ENCODE measurements at places on chromosomes 6 and 20.
A peak's percentile ranks its signal among the peaks of the same experiment; 100 is the strongest.

- peak; percentile 32 for DNase-seq
Measured at GRCh38 chr6:1436334-1437306, 47.2 kb downstream of the FOXF2 start.

GRCh38 chr20:10481676-10482075, 46.6 kb downstream of the SLX4IP start:
- no peak for DNase-seq

GRCh38 chr6:15326067-15326614, 80.3 kb downstream of the JARID2 start:
- no peak for DNase-seq

DNA sequence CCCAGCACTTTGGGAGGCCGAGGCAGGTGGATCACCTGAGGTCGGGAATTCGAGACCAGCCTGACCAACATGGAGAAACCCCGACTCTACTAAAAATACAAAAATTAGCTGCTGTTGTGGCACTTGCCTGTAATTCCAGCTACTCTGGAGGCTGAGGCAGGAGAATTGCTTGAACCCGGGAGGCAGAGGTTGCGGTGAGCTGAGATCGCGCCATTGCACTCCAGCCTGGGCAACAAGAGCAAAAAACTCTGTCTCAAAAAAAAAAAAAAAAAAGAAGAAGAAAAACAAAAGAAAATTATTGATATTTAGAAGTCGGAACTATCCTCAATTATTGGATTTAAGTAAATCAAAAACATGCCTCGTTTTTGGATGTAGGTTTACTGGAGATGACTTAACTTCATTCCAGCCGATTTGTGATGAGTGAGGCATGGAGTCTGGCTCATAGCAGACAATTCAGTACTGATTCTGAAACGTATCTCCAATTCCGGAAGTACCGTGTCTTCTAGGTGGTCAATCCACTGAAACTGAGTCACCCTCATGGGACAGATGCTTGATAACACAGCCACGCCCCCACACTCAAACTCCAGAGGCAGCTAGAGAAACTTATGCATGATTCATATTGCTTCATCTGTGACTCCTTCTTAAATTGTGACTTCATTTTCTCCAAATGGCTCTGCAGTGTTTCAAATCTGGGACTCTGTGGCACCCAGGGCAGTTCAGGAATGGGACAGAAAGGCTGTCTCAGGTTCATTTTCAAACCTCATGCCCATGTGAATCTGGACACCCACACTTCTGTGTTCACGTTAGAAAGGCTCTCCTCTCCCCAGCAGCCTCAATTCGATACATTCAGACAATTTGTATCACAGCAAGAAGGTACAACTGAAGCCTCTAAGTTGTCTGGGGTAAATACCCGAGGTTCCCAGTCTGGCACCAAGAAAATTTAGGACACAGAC, 110.4 kb upstream of the ARMC2 start:
- DNase-seq, result no peak

GRCh38 chr6:90212274-90212673, 84.4 kb downstream of the BACH2 start:
- DNase-seq, result no peak

DNA sequence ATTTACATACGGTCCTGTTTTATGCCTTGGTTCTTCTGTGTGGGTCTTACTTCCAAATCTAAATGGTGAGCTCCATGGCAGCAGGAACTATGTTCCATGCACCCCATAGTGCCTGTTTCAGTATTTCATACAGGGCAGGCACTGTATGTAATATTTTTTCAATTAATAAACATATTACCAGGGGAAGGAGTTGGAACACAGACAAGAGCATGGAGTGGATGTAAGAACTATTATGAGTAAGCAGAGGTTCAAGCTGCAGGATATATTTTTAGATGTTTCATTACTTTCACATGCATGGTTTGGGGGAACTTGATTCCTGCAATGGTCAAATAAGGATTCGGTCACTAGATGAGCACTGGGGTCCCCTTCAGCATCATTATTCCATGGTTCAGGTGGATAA, 108.3 kb downstream of the KIF13A start:
- DNase-seq, result no peak

DNA sequence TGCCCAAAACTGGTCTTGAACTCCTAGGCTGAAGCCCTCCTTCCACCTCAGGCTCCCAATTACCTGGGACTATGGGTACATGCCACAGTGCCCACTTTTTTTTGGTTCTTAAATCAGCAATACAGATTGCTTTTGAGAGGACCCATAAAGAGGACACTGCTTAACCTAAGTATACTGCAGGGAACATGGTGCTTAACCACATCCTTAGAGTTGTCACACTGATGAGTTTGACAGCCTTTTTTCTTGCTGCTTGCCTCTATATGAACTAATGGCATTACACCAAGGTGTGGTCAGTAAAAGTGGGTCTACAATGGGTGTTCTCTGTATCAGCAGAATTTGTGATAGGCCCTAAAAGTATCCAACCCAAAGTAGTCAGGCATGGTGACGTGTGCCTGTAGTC, 7.2 kb upstream of the SLC35D3 start:
- no peak for DNase-seq

- DNase-seq, result no peak
Measured at GRCh38 chr20:22696759-22697158, 112.4 kb upstream of the FOXA2 start.

DNA sequence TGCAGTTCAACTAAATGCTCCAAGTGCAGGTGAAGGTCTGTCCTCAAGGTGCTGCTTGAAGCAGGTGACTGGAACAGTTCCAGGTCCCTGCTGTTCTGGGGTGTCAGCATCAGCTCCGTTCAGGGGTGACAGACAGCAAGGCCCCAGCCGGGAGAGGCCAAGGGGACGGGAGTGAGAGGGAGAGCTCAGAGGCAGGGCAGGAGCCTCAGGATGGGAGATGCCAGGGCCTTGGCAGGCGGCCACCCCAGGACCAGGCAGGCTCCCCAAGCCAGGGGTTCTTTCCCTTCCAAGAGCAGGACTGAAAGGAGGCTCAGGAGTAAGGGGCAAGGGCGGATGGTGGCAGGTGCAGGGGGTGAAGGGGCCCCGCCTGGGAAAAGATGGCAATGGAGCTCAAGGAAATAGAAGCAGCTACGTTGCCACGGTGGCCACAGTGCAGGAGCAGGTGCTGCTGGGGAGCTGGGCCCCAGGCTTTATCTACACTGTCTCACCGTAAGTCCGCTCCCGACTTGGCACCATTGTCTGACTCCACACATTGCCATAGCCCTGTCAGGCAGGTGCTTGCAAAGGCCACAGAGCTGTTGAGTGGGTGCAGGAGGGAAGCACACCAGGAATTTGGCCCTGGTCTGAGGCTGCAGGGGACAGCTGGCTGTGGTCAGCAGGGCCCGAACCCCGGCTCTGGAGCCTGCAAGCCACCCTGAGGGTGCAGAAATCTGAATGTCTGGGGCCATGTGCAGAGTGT, 43.1 kb downstream of the ERMARD start:
- no peak for DNase-seq

GRCh38 chr20:44610313-44610962, 28.1 kb downstream of the PKIG start:
- peak; percentile 43 for DNase-seq

DNA sequence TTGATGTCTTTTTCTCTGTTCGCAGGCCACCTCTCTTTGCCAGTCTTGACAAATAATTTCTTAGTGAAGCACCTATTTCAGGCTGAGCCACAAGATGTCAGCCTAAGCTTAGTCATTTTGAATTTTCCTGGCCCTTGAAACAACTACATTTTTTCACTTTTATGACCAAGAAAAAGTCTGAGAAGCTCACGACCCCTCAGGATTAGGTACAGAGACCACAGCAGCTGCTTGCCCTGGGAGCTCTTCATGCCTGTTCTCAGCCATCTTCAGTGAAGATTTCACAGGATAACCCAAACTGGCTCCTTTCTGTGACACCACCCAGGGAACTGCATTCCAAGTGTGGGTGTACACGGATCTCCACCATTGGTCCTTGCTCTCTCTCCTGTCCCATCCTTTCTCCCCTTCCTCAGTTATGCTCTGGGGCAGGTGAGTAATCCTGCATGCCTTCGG, 38.4 kb upstream of the SPTLC3 start:
- no peak for DNase-seq

- DNase-seq, result peak; percentile 57
Measured at GRCh38 chr6:144149894-144150709, at the start of gene STX11. STX11 (plus strand) TSS chr6:144150517; CDS start chr6:144186628, 36,111 bp downstream.

- no peak for DNase-seq
Measured at GRCh38 chr6:103277936-103278335, 1581.8 kb downstream of the HACE1 start.

DNA sequence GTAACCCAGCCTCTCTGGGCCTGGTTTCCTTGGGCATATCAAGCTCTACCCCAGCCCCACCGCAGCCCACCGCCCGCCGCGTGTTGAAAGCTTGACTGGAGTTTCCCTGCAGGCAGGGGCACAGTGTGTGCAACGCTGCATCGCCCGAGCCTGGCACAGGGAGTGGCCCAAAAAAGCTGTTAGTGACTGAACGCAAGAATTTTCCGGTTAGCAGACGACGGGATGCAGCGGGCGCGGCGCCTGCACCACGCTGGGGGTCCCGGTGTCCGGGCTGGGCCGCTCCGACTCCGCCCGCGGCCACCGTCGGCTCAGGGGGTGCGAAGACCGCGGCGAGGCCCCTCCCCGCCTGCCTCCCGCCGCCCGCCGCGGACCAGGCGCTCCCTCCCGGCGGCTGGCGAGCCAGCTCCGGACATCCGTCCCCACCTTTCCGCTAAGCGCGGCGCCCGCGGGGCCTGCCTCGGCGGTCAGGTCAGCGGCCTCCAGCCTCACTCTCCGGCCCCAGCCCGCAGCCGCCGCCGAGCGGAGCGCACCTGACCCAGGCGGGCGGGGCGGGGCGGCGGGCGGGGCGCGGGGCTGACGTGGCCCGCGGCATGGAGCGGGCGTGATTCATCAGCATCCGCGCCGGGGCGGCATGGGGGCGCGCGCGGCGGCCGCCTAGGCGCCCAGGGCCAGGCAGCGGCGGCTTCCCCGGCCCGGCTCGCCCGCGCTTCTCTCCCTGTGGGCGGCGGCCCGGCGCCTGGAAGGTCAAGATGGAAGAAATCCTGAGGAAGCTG, at the start of gene ARFGEF3:
Gene ARFGEF3 (plus strand): TSS at position 602 of the 773 bp plus-strand sequence. CDS start 148 bp downstream, at position 750.
- peak; percentile 34 for DNase-seq

GRCh38 chr20:60751826-60752225, 500.2 kb upstream of the CDH4 start:
- no peak for DNase-seq

DNA sequence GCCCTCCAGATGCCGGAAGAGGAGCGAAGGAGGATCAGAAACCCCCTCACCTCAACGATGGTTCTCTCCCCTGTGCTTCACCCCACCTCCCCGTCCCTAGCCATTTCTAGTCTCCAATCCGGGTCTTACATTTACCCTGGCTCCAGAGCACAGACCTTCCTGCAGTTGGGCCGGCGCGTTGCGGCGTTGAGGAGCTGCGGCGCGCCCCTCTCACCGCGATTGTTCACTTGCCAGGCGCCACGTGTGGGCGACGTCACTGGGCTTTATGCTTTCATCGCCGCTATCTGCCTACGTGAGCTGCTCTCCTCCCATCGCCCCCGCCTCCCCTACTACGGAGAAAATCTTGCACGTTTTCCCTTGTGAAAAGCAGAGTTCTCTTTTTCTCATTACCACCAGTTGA, at the start of gene CRISP2:
Gene CRISP2 (minus strand): TSS at position 198 of the 400 bp plus-strand sequence. CDS start 4,347 bp downstream, outside the sequence.
- no peak for DNase-seq

DNA sequence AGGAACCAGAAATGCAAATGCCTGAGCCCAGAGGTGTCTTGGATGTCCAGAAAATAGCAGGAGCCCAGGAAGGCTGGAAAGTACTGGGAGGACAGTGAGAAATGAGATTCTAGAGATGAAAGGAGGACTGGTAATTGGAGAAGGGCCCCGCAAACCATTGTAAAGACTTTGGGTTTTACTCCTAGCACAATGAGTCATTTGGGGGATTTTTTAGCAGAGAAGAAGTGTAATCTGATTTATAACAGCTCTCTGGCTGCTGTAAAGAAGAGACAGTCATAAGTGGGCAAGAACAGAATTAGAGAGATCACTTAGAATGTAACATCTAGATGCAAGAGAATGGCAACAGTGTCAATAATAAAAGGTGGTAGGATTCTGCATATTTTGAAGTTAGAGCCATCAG, 40.2 kb downstream of the SLC35F1 start:
- no peak for DNase-seq

- no peak for DNase-seq
Measured at GRCh38 chr6:44656691-44657090, 269.2 kb downstream of the CDC5L start.

- DNase-seq, result no peak
Measured at GRCh38 chr20:24756292-24757025, 192.6 kb upstream of the CST7 start.

GRCh38 chr6:1113916-1114540, 197.9 kb upstream of the FOXQ1 start:
- DNase-seq, result no peak

DNA sequence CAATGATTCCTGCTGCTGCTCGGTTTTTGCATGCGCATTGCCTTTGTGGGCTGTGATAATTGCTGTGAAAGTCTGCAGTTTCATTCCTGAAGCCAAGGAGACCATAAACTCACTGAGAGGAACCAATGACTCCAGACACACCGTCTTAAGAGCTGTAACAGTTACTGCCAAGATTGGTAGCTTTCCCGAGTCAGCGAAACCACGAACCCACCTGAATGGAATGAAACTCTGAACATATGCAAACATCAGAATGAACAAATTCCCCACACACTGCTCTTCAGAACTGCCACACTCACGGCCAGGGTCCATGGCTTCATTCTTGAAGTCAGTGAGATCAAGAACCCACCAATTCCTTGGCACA, 37.7 kb downstream of the TRIM27 start:
- no peak for DNase-seq

DNA sequence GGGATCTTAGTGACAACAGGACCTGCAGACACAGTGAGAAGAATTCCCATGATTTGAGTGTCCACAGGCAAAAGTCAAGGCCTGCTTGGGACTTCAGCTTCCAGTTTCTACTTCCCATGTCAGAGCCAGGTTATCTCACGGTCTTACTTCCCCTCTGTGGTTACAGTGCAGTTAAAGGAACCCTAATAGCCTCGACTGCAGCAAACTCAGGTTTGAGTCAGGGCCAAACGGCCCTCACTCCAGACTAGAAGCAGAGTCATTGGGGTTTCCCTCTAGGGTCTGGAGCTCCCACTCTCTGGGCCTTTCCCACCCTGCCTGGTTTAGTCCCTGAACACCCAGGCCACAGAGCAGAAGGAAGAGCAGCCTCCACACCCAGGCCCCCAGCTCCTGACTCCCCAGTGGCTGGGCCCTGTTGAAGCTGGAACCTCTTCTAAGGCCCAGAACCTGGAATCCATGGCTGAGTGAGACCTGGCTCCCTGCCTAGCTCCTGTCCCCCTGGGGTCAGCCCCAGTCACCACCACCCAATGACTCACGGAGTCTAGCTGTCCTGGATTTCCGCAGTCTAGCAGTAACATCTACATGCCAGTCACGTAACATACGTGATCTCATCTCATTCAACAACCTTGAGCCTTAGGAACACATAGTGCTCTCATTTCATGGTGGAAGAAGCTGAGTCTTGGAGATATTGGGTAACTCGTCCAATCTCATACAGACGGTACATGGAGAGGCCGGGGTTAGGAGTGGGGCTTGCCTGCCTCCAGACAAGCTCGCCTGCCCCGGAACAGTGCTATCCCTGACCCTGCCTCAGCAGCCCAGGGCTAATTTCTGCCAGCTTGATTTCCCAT, 9.2 kb upstream of the GHRH start:
- no peak for DNase-seq

- DNase-seq, result no peak
Measured at GRCh38 chr6:55574556-55574955, 4.4 kb downstream of the HMGCLL1 start.

GRCh38 chr6:40325041-40325440, 262.1 kb downstream of the LRFN2 start:
- DNase-seq, result no peak

GRCh38 chr6:98927534-98927933, 20.2 kb downstream of the FBXL4 start:
- DNase-seq, result no peak

- no peak for DNase-seq
Measured at GRCh38 chr20:37234254-37234581, 27.4 kb downstream of the GHRH start.
